ENCODE measurements at places on chromosomes 3 and 15. TPM values are rescaled to one million over a fixed set of nuclear protein-coding genes. Genes with fewer than 3 reads are reported as not detected.

- peaks cover 23% of the 10 kb centered on the region for H3K27me3 ChIP-seq
- H3K4me3 ChIP-seq = no peak overlapping the region
- H3K36me3 ChIP-seq = no peaks in the 10 kb centered on the region
- DNase-seq = peak; percentile 49
These were observed 134.9 kb downstream of the EPHB1 start for GRCh38 chr3:134929976-134930375.

DNA sequence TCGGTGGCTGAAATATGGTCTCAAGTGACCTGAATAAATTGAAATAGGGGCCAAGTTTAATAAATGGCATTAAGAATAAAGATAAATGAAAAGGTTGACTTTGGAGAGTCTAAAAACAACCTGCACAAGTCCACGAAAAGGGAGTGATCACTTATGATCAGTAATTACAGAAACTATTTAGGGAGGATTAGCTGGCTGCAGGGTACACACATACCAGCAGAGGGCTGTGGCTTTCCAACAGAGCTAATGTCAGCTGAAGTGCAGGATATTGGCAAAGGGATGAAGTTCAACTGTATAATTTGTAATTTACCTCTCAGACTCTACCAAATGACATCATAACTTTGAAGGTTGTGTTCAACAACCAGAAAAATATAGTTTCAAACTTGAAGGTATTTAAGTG, 86.8 kb downstream of the SYNPR start:
- DNase-seq = no peak
- no peaks in the 10 kb centered on the region for H3K36me3 ChIP-seq
- H3K27ac ChIP-seq = no peak overlapping the region
- no peaks in the 10 kb centered on the region for H3K4me1 ChIP-seq
- H3K4me3 ChIP-seq = no peak overlapping the region

- peaks cover 15% of the 10 kb centered on the region for H3K36me3 ChIP-seq
- no peak overlapping the region for H3K4me3 ChIP-seq
- peaks cover 47% of the 10 kb centered on the region for H3K4me1 ChIP-seq
These were observed 51.6 kb downstream of the ABHD2 start for GRCh38 chr15:89139613-89140499.

GRCh38 chr3:38657369-38657768, 7.9 kb upstream of the SCN5A start:
- H3K4me3 ChIP-seq = no peak overlapping the region
- peak; percentile 18 for DNase-seq
- H3K27ac ChIP-seq = no peak overlapping the region

The P2RY14 gene
- total RNA-seq = 2.2 TPM

GRCh38 chr15:56699743-56700142, 33.6 kb downstream of the ZNF280D start:
- H3K27ac ChIP-seq = no peak overlapping the region
- no peak overlapping the region for H3K4me3 ChIP-seq
- H3K36me3 ChIP-seq = peaks cover 36% of the 10 kb centered on the region

DNA sequence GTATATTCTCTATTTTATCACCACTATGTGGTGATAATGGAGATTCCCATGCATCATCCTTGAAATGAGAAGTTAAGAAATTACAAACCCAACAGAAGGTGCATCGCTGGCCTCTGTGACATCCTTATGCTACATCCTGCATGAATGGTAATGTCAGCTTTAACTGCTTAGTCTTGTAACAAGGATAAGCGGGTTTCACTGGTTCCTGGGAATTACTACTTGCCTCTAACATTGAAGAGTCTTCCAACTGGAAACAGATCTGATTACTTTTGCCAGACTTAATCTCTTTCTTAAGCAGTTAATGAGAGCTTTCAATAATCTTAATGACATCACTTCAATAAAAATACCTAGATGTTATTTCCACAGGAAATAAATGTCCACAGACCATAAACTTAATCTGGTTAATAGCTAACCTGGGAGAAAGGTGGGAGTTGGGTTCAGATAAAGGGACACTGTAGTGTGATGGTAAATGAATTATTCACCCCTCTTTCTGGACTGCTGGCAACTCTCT, 44.0 kb downstream of the FMN1 start:
- H3K4me1 ChIP-seq = peaks cover 8% of the 10 kb centered on the region
- H3K36me3 ChIP-seq = no peaks in the 10 kb centered on the region
- no peak overlapping the region for H3K4me3 ChIP-seq
- H3K27me3 ChIP-seq = peaks cover 21% of the 10 kb centered on the region

DNA sequence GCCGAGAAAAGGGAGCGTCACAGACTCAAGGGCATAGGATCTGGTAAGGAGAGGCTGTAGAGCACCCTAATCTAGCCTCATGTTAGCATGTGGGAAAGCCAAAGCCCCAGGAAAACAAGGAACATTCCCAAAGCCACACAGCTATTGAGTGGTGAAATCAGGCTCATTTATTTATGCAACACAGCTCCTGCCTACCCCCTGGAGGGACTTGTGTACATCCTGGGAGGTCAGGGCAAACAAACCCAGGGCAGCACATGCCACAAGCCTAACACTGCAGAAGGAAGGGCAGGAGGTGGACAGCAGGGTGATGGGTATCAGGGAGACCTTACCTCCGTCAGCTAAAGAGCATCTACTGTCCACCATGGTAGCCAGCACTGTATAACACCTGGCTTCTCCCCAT, 283.5 kb downstream of the RPLP1 start:
- DNase-seq = no peak
- H3K4me3 ChIP-seq = no peak overlapping the region
- peaks cover 49% of the 10 kb centered on the region for H3K27me3 ChIP-seq

The SCN5A gene
- total RNA-seq = not detected

- peak overlapping the region; percentile 99 for H3K27ac ChIP-seq
- H3K36me3 ChIP-seq = peaks cover 13% of the 10 kb centered on the region
- peak overlapping the region; percentile 96 for H3K4me3 ChIP-seq
- H3K4me1 ChIP-seq = peaks cover 28% of the 10 kb centered on the region
- no peaks in the 10 kb centered on the region for H3K27me3 ChIP-seq
These were observed 1.5 kb upstream of the MYNN start for GRCh38 chr3:169771497-169772304.

DNA sequence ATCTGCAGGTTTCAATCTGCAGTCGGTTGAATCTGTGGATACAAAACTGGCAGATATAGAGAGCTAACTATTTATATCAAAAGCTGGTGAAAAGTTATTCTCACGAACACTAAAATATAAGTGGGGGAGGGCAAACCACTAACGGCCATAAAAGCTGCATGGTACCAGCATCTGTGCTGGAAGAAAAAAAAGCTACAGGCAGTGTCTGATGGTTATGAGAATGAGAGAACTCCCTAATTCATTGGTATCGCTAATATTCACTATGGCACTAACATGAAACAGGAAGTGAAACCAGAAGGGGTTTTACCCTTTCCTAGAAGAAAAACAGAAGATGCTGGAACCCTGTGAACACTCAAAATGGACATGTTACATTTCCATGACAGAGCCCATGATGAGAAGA, 15.9 kb downstream of the CEP70 start:
- no peak for DNase-seq
- H3K27me3 ChIP-seq = no peaks in the 10 kb centered on the region

DNA sequence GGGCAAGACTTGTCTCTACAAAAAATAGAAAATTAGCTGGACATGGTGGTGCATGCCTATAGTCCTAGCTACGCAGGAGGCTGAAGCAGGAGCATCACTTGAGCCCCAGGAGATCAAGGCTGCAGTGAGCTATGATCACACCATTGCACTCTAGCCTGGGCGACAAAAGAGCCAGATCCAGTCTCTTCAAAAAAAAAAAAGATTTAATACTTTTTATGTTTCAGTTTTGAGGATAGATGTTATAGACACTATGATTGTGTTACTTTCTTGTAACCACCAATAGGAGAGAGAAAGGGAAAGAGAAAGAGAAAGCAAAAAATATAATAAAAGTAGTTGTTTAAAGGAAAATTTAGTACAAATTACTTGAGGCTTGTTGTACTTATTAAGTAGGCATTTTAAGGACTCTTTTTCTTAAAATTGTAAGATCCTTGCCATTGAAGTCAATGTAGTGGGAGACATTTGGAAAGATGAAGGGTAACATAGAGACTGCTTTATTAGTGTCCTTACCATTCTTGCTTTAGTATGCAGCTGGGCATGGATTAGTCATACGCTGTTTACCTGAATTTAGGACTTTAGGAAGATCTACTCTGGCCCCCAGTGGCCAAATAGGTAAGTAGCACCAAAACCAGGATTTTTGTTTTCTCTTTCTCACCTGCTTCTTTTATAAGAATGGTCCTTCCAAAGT, 35.1 kb upstream of the ZDHHC23 start:
- peak; percentile 53 for DNase-seq
- H3K27me3 ChIP-seq = peaks cover 3% of the 10 kb centered on the region
- H3K27ac ChIP-seq = peak overlapping the region; percentile 52
- H3K4me3 ChIP-seq = peak overlapping the region; percentile 54
